ENCODE measurements at places on chromosomes 11 and 22. TPM values are rescaled to one million over a fixed set of nuclear protein-coding genes. Genes with fewer than 3 reads are reported as not detected.

Gene ROM1
- total RNA-seq, result 2.7 TPM

Gene SLC22A8
- not detected for total RNA-seq

DNA sequence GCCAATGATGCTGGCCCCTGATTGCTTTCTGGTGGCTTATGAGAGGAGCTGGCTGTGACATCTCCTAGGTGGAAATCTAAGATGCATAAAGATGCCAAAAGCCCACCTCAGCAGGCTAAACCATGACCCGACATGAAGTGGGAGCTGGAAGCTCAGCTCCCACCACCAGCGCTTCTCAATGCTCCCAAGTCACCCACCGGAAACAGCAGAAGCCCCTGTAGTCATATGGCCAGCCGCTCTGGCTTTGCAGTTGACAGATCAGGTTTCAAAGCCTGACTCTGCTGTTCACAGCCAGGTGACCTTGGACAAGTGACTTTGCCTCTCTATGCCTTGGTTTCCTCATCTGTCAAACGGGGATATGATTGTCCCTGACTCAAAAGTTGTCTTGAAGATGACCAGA lies 29.1 kb upstream of the ANO1 start:
- no peaks in the 10 kb centered on the region for H3K4me1 ChIP-seq
- no peak overlapping the region for H3K4me3 ChIP-seq
- no peak overlapping the region for H3K27ac ChIP-seq
- H3K27me3 ChIP-seq, result peaks cover 36% of the 10 kb centered on the region
- no peaks in the 10 kb centered on the region for H3K36me3 ChIP-seq

Gene MS4A4A
- total RNA-seq, result not detected

Gene ACRV1
- total RNA-seq, result 0.26 TPM

GRCh38 chr11:86999859-87000753 lies 37.6 kb upstream of the TMEM135 start:
- DNase-seq, result no peak
- H3K27ac ChIP-seq, result peak overlapping the region; percentile 87
- H3K4me1 ChIP-seq, result peaks cover 25% of the 10 kb centered on the region

DNA sequence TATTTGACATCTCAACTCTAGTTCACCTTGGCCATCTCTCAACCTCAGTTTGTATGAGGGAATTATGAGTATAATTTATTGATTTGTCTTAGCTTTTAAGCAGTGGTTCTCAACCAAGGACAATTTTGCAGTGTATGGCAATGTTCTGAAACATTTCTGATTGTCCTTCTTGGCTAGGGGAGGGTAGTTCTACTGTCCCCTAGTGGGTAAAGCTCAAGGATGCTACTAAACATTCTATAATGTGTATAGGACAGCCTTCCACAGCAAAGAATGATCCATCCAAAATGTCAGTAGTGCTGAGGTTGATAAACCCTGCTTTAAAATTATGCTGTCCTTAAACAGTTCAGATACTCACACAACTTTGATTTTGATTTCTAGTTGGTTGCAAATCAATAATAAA lies 78.1 kb upstream of the ALKBH3 start:
- no peaks in the 10 kb centered on the region for H3K4me1 ChIP-seq
- DNase-seq, result no peak
- H3K4me3 ChIP-seq, result no peak overlapping the region
- no peak overlapping the region for H3K27ac ChIP-seq

GRCh38 chr11:93734427-93735222 lies 6.7 kb downstream of the TAF1D start:
- no peak for DNase-seq
- no peak overlapping the region for H3K4me3 ChIP-seq
- H3K4me1 ChIP-seq, result peaks cover 63% of the 10 kb centered on the region
- H3K27me3 ChIP-seq, result no peaks in the 10 kb centered on the region

Gene SCGB2A2
- total RNA-seq, result not detected

Gene TTC17
- 54.2 TPM for total RNA-seq

Gene SCN3B
- 0.10 TPM for total RNA-seq

Gene MMP10
- not detected for total RNA-seq

GRCh38 chr11:2310073-2310785 lies 8.4 kb downstream of the TSPAN32 start:
- H3K4me1 ChIP-seq, result peaks cover 16% of the 10 kb centered on the region
- H3K4me3 ChIP-seq, result no peak overlapping the region
- DNase-seq, result no peak
- H3K27ac ChIP-seq, result no peak overlapping the region
- H3K36me3 ChIP-seq, result no peaks in the 10 kb centered on the region
- no peaks in the 10 kb centered on the region for H3K27me3 ChIP-seq

DNA sequence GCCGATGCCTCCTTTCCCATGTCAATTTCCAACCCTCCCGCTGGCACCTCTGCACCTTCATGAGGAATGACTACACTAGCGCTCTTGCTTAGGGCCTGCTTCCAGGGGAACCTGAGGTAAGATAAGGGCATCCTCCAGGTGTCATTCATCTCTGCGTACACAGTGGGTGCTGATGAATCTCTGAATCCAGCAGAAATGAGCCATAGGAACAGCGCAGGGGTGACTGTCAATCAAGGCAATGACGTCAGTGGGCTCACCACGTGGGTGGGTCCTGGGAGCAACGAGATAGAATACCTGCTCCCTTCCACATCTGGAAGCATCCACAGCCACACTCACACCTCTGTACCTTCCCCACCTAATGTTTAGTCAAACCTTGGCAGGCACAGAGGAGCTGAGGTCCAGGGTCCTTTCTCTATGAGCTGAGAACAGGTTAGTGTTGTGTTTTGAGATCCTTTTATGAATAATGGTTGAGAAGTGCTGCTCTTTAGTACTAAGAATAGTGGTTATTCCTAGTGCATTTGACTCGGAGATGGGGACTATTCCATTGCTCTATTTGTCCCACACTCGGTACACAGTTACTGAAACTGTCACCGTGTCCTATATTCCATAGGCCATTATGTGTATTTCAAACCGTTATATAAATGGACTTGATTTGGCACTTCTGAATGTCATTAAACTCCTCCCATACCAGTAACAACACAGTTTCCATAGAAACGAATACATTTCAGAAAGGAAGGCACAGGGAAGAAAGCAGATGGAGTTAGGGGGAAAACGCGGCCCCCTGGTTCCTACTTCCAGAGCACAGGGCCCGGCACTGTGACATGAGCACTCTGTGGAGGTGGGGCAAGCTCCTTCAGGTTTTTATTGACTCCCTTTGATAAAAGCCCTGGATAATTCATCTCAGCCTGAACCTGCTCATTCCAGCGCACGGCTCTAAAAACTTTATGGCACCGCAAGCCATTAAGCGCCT lies 193.4 kb downstream of the ST3GAL4 start:
- no peaks in the 10 kb centered on the region for H3K4me1 ChIP-seq
- no peak overlapping the region for H3K27ac ChIP-seq
- H3K4me3 ChIP-seq, result no peak overlapping the region
- no peaks in the 10 kb centered on the region for H3K36me3 ChIP-seq

Gene POU2AF2
- not detected for total RNA-seq

DNA sequence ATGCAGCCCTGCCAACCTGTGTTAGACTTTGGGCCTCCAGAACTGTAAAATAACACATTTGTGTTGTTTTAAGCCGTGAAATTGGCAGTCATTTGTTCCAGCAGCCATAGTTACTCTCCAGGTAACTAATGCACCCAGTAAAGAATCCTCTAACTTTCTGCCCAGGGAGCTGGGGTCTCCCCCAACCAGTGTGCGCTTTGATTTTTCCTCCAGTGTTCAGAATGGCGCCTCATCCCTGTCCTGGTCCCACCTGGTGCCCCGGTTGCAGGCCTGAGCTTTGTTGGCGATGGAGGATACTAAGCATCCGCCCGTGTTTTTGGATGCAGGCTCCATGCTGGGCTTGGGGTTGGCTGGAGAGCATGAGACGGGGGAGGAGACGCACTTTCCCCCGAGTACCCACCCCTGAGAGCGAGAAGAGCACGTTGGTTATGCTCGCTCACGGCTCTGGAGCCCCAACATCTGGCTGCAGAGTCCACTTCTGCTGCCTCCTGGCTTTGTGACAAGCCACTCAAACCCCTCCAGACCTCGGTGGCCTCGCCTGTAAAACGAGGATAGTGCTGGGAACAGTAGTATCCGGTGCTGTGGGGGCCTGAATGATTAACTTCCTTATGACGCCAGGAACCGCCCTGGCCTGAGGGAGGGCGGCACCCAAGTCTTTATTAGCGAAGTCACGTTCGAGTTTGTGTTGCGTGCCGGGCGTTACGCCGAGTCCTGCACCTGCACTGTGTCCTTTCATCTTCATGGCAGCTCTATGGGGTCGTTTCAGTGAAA lies 25.8 kb downstream of the MRGPRD start:
- H3K36me3 ChIP-seq, result no peaks in the 10 kb centered on the region
- H3K27ac ChIP-seq, result no peak overlapping the region
- H3K27me3 ChIP-seq, result no peaks in the 10 kb centered on the region
- peaks cover 3% of the 10 kb centered on the region for H3K4me1 ChIP-seq

Gene CHRDL2
- total RNA-seq, result 0.15 TPM

Gene C22orf31
- not detected for total RNA-seq

DNA sequence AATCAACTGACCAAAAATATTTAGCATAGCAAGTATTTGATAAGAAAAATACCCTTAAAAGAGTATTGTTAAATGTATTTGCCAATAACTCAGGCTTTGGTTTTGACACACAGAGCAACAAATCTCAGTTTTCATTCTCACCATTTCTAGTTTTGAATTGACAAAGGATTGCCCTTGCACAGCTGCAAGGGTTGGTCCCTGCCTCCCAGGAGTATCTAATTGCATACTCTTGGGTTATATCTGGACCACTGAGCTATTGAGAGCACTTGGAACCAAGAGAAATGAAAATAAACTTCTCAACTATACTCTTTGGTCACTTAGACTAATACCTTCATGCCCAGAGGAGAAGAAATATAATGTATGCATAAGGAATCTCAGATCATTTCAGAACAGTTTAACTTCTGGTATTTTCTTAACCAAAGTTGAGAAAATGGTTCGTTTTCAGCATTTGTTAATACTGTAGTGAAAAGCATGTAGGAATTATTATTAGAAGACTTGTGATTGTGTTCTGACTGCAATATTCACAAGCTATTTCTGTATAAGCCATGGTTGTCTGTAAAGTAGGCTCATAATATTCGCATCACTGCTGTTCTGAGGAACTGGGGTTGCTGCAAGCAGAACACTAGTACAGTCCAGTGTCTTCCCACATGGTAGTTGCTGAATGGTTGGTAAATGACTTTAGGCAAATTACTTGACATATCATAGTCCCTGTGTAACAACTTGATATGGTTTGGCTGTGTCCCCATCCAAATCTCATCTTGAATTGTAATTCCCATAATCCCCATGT lies 7.9 kb downstream of the C2CD3 start:
- H3K4me1 ChIP-seq, result no peaks in the 10 kb centered on the region
- H3K36me3 ChIP-seq, result peaks cover 34% of the 10 kb centered on the region
- DNase-seq, result no peak
- no peak overlapping the region for H3K4me3 ChIP-seq
- H3K27ac ChIP-seq, result no peak overlapping the region

GRCh38 chr11:1847006-1847735 lies 5.7 kb upstream of the LSP1 start:
- H3K27ac ChIP-seq, result no peak overlapping the region
- peaks cover 10% of the 10 kb centered on the region for H3K4me1 ChIP-seq
- no peak for DNase-seq
- H3K36me3 ChIP-seq, result no peaks in the 10 kb centered on the region

DNA sequence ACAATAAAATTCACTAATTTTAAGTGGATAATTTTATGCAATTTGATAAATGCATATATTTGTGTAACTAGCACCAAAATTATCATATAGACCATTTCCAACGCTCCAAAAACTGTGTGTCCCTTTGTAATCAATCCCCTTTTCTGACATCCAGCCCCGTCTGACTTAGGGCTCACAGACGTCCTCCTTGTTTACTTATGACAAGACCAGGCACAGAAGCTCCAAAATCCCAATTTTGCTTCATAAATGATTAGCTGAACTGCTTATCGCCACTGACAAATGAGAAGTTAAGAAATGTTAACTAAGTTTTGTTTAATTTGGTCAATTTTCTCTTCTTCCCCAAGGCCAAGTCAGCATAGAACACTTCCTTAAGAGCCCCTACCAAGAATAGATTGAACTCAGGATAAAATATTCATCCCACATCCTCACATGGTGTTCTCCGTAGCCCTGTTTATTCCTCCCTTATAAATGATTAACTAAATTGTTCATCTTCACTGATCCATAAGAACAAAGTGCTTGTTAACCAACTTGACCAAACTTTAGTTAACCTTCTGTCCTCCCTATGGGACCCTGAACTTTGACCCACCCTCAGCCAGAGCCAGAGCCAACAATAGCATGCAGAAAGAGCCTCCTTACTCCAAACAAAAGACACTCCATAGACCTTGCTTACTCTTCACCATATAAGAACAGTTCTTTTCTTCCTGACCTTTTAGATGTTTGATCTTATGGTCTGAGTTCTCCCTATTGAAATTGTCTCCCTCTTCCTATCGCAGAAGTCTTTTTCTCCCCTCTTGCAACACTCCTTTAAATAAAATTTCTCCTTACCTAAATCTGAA lies 30.8 kb upstream of the GLYAT start:
- no peak for DNase-seq
- H3K4me3 ChIP-seq, result no peak overlapping the region
- H3K36me3 ChIP-seq, result no peaks in the 10 kb centered on the region
- H3K27ac ChIP-seq, result no peak overlapping the region

- no peak for DNase-seq
- H3K36me3 ChIP-seq, result no peaks in the 10 kb centered on the region
- no peaks in the 10 kb centered on the region for H3K4me1 ChIP-seq
- H3K27me3 ChIP-seq, result no peaks in the 10 kb centered on the region
Measured at GRCh38 chr11:104764710-104765045, 133.6 kb downstream of the CASP12 start.

GRCh38 chr11:26229257-26229656 lies 102.7 kb upstream of the ANO3 start:
- no peak overlapping the region for H3K27ac ChIP-seq
- no peak overlapping the region for H3K4me3 ChIP-seq
- H3K4me1 ChIP-seq, result no peaks in the 10 kb centered on the region
- no peaks in the 10 kb centered on the region for H3K36me3 ChIP-seq
- DNase-seq, result no peak

GRCh38 chr11:60208146-60208895 lies 25.4 kb upstream of the MS4A6A start:
- no peaks in the 10 kb centered on the region for H3K36me3 ChIP-seq
- H3K4me1 ChIP-seq, result no peaks in the 10 kb centered on the region
- DNase-seq, result no peak
- no peaks in the 10 kb centered on the region for H3K27me3 ChIP-seq
- no peak overlapping the region for H3K27ac ChIP-seq

Gene SLC39A13
- total RNA-seq, result 50.2 TPM

DNA sequence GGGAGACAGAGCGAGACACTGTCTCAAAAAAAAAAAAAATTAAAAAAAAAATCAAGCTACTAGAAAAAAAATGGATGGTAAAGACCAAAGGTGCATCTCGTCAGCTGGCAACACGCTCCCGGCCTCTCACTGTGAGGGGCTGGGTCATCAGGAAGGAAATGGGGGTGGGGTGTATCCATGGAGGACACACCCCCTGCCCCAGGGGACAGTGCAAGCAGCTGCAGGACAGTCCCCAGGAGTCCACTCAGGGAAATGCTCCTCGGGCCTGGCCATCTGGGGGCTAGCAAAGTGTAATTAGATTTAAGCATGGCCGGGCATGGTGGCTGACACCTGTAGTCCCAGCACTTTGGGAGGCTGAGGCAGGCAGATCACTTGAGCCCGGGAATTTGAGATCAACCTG lies 23.1 kb downstream of the TTLL1 start:
- no peak overlapping the region for H3K4me3 ChIP-seq
- DNase-seq, result no peak

Gene LRRC55
- total RNA-seq, result not detected
